Tongue (tissue), 3 donors: ENCODE measurements at places on chromosomes 13 and 19. TPM values are rescaled to one million over a fixed set of nuclear protein-coding genes. Genes with fewer than 3 reads are reported as not detected.

DNA sequence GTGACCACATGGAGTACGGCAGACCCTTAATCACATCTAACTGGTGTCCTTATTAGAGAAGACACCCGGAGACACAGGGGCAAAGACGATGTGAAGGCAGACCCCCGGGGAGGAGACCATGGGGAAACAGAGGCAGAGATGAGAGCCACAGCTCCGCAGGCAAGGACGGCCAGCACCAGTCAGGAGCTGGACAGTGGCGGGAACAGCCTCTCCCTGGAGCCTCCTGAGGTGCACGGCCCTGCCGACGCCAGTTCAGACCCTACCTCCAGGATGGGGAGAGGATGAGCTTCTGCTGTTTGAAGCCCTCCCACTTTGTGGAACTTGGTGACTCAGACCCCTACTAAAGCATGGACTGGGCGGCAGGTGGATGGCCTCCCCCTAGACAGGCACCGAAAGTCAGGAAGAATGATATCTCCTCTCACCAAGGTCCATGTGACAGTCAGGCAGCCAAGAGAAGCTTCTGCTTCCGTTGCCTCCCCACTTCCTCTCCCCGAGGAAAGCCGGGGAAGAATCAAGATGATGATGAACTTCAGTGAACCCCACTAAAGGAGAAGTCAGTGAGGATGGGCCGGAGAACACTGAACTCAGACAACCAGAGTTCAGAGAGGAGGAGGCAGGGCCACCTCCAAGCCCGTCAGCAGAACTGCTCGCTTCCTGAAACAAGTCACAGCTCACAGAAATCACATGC lies 25.4 kb downstream of the RAB20 start:
- DNase-seq = no peak

- peak; percentile 98 for DNase-seq
Observed at GRCh38 chr19:56905631-56906150, 65.2 kb upstream of the PEG3 start.

GRCh38 chr13:40688781-40689180 lies 22.3 kb upstream of the FOXO1 start:
- no peak for DNase-seq

GIPC3 gene
- total RNA-seq = 0.21 TPM

B3GNT3 gene
- 1.8 TPM for total RNA-seq

SYT5 gene
- total RNA-seq = not detected
